ENCODE measurements at places on chromosomes 7 and 10.

GRCh38 chr10:3761021-3761686, 23.9 kb downstream of the KLF6 start:
- H3K36me3 ChIP-seq = no peaks in the 10 kb centered on the region
- no peaks in the 10 kb centered on the region for H3K27me3 ChIP-seq
- H3K27ac ChIP-seq = peak overlapping the region; percentile 93

- no peaks in the 10 kb centered on the region for H3K27me3 ChIP-seq
- H3K4me3 ChIP-seq = no peak overlapping the region
- H3K27ac ChIP-seq = peak overlapping the region; percentile 13
- H3K4me1 ChIP-seq = peaks cover 36% of the 10 kb centered on the region
- H3K36me3 ChIP-seq = peaks cover 20% of the 10 kb centered on the region
- no peak for DNase-seq
Measured at GRCh38 chr7:151494298-151495284, 25.1 kb downstream of the RHEB start.

DNA sequence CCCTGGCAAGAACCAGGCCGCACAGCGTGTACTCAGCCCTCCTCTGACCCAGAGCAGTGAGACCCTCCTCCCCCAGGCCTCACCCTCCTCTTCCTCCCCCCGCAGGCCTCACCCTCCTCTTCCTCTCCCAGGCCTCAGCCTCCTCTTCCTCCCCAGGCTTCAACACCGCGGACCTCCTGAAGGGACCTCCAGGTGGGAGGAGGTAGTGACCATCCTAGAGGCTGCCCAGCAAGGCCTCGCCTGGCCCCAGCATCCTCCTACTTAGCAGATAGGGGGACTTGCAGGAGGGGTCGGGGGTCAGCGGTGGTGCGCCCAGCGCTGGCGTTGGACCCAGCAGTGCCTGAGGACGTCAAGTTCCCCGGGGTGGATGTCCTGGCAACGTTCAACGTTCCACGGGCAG, 270.8 kb downstream of the ELFN1 start:
- no peak overlapping the region for H3K27ac ChIP-seq
- no peaks in the 10 kb centered on the region for H3K27me3 ChIP-seq
- H3K36me3 ChIP-seq = no peaks in the 10 kb centered on the region

DNA sequence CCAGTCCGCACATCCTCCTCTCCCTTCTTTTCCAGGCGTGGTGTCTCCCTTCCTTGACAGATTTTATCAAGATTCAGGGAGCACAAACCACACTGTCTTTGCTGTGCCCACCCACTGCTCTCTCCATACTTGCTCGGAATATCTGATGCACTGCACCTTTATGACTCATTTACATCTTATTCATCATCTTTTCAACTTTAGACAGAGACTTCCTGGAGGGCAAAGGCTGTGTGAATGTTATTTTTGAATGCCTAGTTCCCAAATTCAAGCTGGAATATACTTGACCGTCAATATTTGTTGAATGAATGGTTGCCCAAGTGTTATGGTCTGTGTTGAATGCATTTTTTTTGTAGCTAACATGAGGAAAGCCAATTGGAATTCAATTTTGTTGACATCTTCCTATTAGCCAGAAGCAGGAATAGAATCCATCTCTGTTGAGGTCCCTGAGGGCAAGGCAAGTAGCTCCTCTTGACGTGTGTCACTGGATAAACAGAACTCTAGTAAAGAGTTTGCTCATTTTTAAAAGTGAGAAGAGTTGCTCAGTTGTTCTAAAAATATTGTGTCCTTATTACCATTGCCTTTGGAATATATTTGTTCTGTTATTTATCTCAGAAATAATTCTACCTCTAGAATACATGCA, 95.0 kb downstream of the KLF6 start:
- H3K4me3 ChIP-seq = no peak overlapping the region
- peaks cover 8% of the 10 kb centered on the region for H3K4me1 ChIP-seq
- no peaks in the 10 kb centered on the region for H3K36me3 ChIP-seq
- no peak overlapping the region for H3K27ac ChIP-seq

GRCh38 chr7:134707663-134708378, 61.2 kb downstream of the BPGM start:
- H3K36me3 ChIP-seq = no peaks in the 10 kb centered on the region
- no peaks in the 10 kb centered on the region for H3K4me1 ChIP-seq
- DNase-seq = no peak
- no peak overlapping the region for H3K27ac ChIP-seq

DNA sequence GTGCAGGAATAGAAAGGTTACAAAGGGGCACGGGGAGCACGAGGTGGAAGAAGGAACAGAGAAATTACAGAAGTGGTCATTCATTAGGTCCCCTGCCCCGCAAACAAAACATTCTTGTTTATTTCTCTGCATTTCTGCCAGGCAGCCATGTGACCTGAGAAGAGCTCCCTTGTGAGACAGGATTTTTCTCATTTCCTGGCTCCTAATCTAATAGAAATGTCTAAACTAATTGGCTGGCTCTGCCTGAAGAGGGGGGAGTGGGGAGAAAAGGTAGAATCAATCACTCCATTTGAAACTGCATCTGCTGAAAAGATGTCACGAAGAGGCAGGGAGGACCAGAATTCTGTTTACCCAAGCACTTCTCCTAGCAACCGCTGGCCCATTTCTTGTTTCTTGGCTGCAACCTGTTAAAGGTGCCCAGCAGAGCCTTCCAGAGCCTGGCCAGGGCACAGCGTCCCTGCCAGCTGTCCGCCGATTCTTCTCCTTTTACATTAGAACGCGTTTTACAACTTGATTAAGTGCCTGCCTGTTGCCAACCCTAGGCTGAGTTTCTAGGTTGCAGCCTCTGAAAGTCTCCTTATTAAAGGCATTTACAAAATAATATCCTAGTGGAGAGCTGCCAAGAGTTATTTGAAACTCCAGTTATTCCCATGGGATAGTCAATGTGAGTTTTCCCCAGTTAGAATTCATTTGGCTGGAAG, 1227.6 kb downstream of the TYW1 start:
- no peaks in the 10 kb centered on the region for H3K36me3 ChIP-seq
- H3K4me1 ChIP-seq = no peaks in the 10 kb centered on the region
- no peaks in the 10 kb centered on the region for H3K27me3 ChIP-seq
- DNase-seq = no peak
- no peak overlapping the region for H3K27ac ChIP-seq
- no peak overlapping the region for H3K4me3 ChIP-seq

DNA sequence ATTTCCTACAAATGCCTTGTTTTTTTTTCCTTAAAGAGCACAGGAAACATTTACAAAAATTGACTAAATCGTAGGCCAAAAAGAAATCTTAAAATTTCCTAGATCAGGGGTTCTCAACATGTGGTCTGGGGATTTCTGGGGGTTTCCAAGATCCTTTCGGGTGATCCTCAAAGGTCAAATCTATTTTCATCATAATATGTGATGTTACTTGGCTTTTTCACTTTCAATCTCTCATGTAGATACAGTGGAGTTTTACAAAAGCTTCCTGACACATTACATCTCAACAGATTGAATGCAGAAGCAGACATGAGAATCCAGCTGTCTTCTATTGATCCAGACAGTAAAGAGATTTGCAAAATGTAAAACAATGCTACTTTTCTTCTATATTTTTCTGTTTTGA, 497.3 kb downstream of the INHBA start:
- no peak overlapping the region for H3K27ac ChIP-seq
- no peaks in the 10 kb centered on the region for H3K4me1 ChIP-seq
- H3K4me3 ChIP-seq = no peak overlapping the region

- DNase-seq = no peak
- peak overlapping the region; percentile 34 for H3K27ac ChIP-seq
- no peaks in the 10 kb centered on the region for H3K36me3 ChIP-seq
- peaks cover 37% of the 10 kb centered on the region for H3K4me1 ChIP-seq
- H3K27me3 ChIP-seq = no peaks in the 10 kb centered on the region
- no peak overlapping the region for H3K4me3 ChIP-seq
Measured at GRCh38 chr7:111363099-111363498, 199.2 kb downstream of the IMMP2L start.

- H3K27me3 ChIP-seq = peaks cover 92% of the 10 kb centered on the region
- no peaks in the 10 kb centered on the region for H3K4me1 ChIP-seq
- H3K36me3 ChIP-seq = no peaks in the 10 kb centered on the region
Measured at GRCh38 chr10:129962031-129962871, 1.8 kb downstream of the EBF3 start.

GRCh38 chr10:25725917-25726716, 207.9 kb upstream of the MYO3A start:
- no peak overlapping the region for H3K4me3 ChIP-seq
- H3K36me3 ChIP-seq = no peaks in the 10 kb centered on the region
- H3K27me3 ChIP-seq = peaks cover 6% of the 10 kb centered on the region
- DNase-seq = no peak
- H3K4me1 ChIP-seq = no peaks in the 10 kb centered on the region

DNA sequence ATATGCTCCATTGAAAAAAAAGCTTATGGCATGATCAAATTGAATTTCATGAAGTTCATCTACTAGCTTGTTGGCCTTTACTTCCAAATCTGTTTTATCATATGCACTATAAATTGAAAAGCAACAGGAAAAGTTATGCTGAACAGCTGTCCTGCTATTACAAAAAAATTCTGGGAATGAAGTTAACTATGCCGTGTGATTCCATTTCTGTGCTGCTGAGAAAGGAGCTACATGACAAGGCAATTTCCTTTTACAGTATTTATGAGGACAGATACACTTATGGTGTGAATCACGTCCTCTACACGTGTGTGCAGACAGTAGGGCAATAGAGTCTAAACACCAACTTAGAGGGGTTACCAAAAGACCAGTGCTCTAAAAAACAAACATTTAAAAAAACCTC, 426.5 kb upstream of the AKR1E2 start:
- H3K4me3 ChIP-seq = no peak overlapping the region
- no peak overlapping the region for H3K27ac ChIP-seq
- no peak for DNase-seq
- H3K27me3 ChIP-seq = no peaks in the 10 kb centered on the region
- H3K4me1 ChIP-seq = peaks cover 6% of the 10 kb centered on the region

- H3K4me3 ChIP-seq = no peak overlapping the region
- no peak for DNase-seq
Measured at GRCh38 chr10:26334932-26335573, 103.1 kb upstream of the APBB1IP start.

DNA sequence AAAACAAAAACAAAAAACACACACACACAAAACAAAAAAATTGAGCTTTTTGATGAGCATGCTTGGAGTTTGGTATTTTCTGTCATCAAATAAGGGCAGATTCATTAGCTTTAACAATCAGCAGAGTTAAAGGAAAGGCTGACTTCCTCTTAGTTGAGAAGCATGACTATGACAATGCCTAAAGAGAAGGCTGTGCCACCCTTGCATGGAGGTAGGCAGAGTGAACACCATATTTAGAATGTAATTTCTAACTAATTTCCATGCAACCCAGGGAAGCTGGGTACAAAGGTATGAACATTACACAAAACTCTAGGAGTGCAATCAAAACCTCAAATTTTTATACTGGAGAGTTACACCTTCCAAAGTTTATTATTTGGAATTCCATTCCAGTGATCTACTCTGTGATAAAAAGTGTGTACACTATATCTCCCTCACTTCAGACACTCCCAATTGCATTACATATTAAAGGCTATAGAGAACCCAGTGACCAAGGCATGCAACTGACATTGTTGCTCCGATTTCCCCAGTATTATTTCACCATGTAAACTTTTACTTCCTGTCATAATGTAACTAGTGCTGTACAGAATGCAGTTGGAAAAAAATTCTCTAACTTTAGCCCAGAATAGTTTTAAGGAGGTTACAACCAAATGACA, 9.4 kb upstream of the CYCS start:
- H3K36me3 ChIP-seq = no peaks in the 10 kb centered on the region
- H3K27ac ChIP-seq = no peak overlapping the region
- no peaks in the 10 kb centered on the region for H3K27me3 ChIP-seq
- H3K4me1 ChIP-seq = no peaks in the 10 kb centered on the region
- no peak overlapping the region for H3K4me3 ChIP-seq
- DNase-seq = no peak

- no peaks in the 10 kb centered on the region for H3K36me3 ChIP-seq
- no peak overlapping the region for H3K27ac ChIP-seq
- H3K4me1 ChIP-seq = no peaks in the 10 kb centered on the region
- no peaks in the 10 kb centered on the region for H3K27me3 ChIP-seq
- no peak for DNase-seq
Measured at GRCh38 chr7:88462799-88463198, 156.1 kb upstream of the STEAP4 start.

GRCh38 chr10:100346351-100346764, 675 bp upstream of the SCD start:
- DNase-seq = peak; percentile 85
- H3K36me3 ChIP-seq = peaks cover 42% of the 10 kb centered on the region
- peak overlapping the region; percentile 78 for H3K4me3 ChIP-seq
- H3K27ac ChIP-seq = peak overlapping the region; percentile 91
- H3K27me3 ChIP-seq = no peaks in the 10 kb centered on the region

DNA sequence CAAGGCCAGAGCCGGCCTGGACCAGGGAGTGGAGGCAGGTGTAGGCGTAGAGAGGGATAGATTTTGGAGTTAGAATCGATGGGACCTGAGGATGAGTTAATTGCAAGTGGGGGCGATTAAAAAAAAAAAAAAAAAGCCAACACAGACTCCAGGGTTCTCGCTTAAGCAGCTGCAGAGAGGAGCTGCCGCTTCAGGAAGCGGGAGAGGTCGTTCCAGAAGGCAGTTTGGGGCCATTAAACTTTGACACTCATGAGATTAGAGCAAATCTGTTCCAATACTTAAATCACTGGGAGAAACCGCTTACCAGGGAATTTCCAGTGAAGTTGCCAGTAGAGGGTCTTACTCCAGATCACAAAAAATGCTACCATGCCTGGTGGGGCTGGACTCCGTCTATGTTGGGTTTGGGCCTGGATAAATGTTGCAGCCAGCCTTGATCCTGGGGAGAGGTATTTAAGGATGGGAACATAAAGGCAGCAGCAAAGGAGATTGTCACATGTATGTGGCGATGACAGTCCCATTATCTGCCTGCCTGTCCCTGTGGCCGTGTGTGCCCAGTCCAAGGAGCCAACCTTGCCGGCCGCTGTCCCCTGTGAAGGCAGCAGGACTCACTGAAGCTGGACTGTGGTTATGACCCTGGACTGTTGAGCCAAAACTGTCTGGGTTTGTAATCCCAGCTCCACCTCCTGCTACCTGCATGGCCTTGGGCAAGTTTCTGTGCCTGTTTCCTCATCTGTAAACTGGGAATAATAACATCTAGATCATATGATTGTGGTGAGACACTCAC, 23.9 kb upstream of the GRID1 start:
- no peaks in the 10 kb centered on the region for H3K36me3 ChIP-seq
- DNase-seq = no peak
- no peaks in the 10 kb centered on the region for H3K27me3 ChIP-seq
- no peak overlapping the region for H3K27ac ChIP-seq
